Epithelial cell of alveolus of lung (primary cell): ENCODE measurements at places on chromosomes 1 and 21. TPM values are rescaled to one million over a fixed set of nuclear protein-coding genes. Genes with fewer than 3 reads are reported as not detected.

FAM3B gene
- not detected in 2 replicates for total RNA-seq

VHLL gene
- total RNA-seq = 5.3 TPM in 1 of 2 replicates, not detected in the other

CRYAA gene
- not detected in 2 replicates for total RNA-seq

ARHGAP29 gene
- 5.4 and 15.0 TPM in 2 replicates for total RNA-seq

AMY2B gene
- total RNA-seq = 0.65 and 3.6 TPM in 2 replicates

TLCD4 gene
- total RNA-seq = 0.78 and 1.0 TPM in 2 replicates

CFH gene
- total RNA-seq = 50.0 and 121 TPM in 2 replicates

GATAD2B gene
- total RNA-seq = 6.3 and 22.8 TPM in 2 replicates
